ENCODE measurements at places on chromosomes 12 and 14.

DNA sequence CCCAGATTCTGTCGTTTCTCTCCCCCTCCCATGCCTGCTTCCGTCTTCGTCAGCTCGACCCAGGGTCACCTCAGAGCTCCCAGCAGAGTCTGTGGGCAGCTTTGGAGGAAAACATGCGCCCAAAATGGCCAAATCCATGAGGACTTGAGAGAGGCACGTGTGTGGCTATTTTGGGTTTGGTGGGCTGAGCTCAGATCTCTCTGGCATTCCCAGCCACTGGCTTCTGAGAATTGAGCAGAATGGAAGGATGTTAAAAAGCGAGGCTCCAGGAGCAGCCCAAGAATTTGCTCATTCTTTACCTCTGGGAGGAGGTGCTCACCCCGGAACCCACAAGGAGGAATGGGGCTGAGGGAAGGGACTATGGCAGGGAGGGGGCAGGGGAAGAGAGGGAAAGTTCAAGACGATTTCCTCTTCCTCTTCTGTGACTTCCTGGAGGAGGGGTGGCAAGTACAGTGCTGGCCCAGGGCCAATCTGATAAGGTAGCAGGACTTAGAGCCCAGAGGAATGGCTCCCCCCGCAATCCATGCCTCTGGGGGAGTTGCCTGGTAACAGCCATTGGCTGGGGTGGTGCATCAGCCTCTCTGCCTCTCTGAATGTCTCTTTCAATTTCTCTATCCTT lies 20.1 kb downstream of the TSPAN9 start:
- DNase-seq = peak; percentile 91

- peak; percentile 31 for DNase-seq
Observed at GRCh38 chr12:71664411-71665089, 449 bp downstream of the THAP2 start.

DNA sequence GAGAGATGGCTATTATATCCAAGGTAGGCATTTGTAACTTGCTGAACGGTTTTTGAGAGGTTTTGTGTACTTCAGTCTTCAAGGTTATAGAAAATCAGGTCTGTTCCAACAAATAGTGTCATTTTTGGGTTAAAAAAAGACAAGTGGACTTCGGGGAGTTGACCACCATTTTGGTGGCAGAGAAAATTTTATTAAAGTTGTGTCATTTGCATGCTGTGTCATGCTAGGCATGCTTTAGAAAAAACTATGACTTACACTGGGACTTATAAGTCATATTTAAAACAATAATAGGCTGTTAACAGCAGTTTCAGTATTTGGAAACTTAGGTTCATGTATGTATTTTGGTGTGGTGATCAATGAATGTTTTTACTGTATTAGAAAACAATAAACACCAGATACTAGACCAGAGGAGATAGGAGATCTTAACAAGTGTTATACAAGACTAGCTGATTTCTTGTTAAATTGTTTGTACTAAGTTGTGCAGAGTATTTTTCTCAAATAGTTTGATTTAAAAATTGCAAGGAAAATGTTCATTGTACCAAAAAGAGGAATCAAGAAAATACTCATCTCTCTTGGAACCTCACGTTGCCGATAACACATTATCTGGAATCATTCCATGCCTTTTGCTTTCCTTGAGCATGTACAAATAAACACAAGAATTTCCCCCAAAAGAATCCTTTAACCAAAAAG lies 1.4 kb downstream of the RAN start:
- peak; percentile 13 for DNase-seq

GRCh38 chr14:61668282-61668681 lies 27.0 kb upstream of the HIF1A start:
- no peak for DNase-seq

- no peak for DNase-seq
Observed at GRCh38 chr12:100672075-100672592, 98.7 kb downstream of the GAS2L3 start.

GRCh38 chr12:67697443-67697842 lies 48.9 kb downstream of the DYRK2 start:
- DNase-seq = peak; percentile 70

DNA sequence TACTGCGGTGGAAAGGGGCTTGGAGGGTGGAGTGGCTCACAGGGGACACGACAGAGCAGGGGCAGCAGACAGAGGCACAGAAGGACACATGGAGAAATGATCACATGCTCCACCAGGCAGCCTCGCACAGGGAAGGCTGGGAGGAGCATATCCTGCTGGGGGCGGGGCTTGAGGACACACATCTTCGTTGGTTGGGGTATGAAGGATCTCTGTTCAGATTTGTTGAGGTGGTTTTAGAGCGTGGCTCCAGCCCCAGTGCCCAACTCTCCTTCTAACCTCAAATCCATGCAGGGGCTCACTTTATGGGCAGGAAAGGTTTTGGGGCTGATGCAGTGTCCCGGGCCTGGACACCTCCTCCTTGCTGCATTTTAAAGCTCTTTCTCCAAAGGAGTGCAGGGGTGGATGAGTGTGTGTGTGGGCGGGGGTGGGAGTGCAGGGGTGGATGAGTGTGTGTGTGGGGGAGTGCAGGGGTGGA lies 733 bp upstream of the P3H3 start:
- peak; percentile 83 for DNase-seq

- DNase-seq = no peak
Observed at GRCh38 chr12:84508851-84509260, 403.7 kb downstream of the SLC6A15 start.

DNA sequence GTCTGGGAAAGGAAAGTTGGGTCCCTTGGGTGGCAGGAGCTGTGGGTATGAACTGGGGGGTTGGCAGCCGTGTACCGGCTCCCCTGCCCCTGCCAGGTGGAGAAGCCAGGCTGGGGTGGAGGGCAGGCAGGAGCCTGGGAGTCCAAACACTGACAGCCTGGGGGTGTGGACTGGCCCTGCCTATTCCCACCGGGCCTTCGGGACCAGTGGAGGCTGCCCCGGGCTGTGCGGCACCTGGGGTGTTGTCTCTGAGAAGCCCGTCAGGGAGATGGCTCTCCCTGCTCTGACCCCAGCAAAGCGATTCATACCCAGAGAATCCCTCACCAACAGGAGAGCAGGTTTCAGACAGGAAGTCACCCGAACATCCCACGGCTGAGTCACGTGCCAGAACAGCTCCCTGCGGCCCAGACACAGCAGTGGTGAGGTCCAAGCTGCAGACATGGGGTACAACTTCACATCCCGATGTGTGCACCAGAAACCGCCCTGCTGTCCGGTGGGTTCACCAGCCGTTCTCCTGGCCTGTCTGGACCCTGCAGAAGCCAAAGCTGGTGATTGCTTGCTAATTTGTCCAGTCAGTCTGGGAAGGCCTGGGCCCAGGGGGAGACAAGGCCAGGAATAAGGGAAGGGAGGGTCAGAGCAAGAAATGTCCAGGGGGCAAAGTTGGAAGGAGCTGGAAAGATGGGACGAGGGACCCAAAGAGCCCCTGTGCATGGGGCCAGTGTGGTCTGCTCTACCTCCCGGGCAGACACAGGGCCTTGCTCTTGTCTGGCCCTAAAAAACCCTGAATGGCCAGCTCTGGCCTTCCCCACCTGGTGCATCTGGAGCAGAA lies 2.1 kb upstream of the GPR132 start:
- DNase-seq = no peak

GRCh38 chr12:89873745-89874144 lies 165.1 kb upstream of the ATP2B1 start:
- peak; percentile 42 for DNase-seq

DNA sequence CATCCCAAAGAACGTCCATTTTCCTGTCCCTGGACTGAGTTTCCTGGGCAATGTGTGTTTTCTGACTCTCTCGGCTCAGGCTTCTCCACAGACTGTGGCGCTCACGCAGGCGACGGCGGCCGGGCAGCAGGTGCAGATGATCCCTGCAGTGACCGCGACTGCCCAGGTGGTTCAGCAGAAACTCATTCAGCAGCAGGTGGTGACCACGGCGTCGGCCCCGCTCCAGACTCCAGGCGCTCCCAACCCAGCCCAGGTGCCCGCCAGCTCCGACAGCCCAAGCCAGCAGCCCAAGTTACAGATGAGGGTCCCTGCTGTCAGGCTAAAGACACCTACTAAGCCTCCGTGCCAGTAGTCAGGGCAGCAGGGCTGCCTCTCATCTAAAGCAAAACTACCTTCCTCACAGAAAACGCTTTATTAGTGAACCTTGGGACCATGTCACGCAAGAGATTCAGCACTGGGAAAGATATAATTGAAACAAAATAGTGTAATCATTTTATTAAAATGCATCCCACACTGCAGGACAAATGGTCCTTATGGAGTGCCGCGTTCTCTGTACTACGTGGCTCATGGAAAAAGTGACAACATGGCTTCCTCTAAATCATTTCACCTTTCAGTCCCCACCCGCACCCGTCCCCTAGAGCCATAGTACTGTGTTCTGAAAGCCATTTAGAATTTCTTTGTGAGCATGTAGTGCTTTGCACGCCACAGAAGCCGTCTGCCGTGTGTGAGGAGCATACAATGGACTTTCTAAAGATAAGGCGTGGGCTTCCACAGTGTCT lies 66.6 kb downstream of the DDX51 start:
- no peak for DNase-seq

DNA sequence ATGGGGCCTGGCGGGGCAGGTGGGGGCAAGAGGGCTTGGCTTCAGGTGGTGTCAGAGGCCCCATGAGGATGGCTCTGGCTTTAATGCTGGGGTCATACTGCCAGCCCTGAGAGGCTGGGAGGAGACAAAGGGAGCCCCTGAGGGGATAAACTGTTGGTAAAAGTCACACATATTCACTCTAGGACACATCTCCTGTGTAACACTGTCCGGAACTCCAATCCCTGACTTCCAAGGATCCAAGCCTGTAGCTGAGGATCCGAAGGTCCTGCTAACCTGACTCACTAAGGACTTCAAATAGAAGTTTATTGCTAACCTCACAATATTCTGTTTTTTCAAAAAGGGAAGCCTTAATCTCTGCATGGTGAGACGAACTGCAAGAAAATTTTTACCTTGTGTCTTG lies 39.2 kb upstream of the GPR68 start:
- DNase-seq = no peak

- DNase-seq = no peak
Observed at GRCh38 chr14:21575661-21576060, 4.2 kb downstream of the OR10G3 start.

GRCh38 chr14:69879175-69880043 lies at the start of gene SMOC1:
Gene SMOC1 (plus strand): TSS chr14:69879416. CDS start chr14:69879679, 263 bp downstream.
- DNase-seq = peak; percentile 42

GRCh38 chr12:121974026-121974985 lies 47.4 kb upstream of the BCL7A start:
- no peak for DNase-seq

- no peak for DNase-seq
Observed at GRCh38 chr14:39641224-39641623, 209.0 kb upstream of the FBXO33 start.

- no peak for DNase-seq
Observed at GRCh38 chr12:118912697-118913270, 68.6 kb upstream of the SRRM4 start.

- DNase-seq = no peak
Observed at GRCh38 chr14:92387578-92387977, 64.6 kb downstream of the SLC24A4 start.

DNA sequence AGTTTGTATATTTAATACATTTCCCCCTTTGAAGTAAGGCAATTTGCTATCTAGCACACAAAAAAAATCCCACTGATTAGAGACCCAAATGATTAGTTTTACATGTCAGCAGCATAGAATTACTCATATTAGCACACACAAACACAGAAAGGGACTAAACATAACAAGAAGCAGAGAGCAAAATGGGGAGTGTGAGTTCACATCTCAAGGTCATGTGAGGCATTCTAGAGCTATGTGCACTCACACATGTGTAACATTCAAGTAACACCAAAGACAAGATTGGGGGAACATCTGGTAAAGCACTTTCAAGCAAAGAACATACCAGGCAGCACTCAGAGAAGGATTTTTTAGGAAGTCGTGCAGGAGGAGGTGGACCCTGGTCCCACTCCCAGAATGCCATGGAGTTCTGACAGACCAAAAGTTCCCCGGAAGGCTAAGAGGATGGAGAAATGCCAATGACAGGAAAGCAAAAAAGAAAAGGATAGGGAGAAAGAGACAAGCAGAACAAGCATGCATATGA lies 105.8 kb upstream of the SINHCAF start:
- DNase-seq = peak; percentile 24

DNA sequence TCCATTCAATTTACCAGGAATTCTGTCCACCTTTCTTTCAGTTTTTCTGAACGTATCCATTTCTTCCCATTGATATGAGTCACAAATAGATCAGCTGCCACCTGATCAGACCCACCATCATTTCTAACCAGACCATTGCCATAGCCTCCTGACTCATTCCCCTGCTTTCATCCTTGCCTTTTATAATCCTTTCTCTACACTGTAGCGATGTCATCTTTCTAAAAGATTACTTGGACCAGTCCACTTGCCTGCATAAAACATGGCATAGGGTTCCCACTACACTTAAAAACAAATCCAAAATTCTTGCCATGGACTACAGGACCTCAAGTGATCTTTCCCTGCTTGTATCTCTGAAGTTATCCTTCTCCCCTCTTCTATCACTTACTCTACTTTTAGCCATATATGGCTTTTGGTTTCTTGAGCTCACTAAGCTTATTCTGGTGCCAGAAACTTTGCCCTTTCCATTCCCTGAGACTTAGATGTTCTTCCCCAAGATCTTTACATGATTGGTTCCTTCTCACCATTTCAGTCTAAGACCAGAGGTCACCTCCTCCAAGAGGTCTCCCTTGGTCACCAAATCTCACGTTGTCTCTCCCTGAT lies 149.5 kb upstream of the KRR1 start:
- peak; percentile 94 for DNase-seq

- no peak for DNase-seq
Observed at GRCh38 chr14:47874350-47874749, 198.9 kb upstream of the MDGA2 start.

GRCh38 chr14:75280831-75281653 lies 2.4 kb downstream of the FOS start:
- peak; percentile 41 for DNase-seq

- DNase-seq = peak; percentile 84
Observed at GRCh38 chr12:105724641-105725040, 394.1 kb downstream of the C12orf75 start.

GRCh38 chr14:74301594-74302151 lies 1.1 kb downstream of the ABCD4 start:
- no peak for DNase-seq

GRCh38 chr12:127295630-127296029 lies 971.3 kb upstream of the TMEM132C start:
- DNase-seq = no peak

DNA sequence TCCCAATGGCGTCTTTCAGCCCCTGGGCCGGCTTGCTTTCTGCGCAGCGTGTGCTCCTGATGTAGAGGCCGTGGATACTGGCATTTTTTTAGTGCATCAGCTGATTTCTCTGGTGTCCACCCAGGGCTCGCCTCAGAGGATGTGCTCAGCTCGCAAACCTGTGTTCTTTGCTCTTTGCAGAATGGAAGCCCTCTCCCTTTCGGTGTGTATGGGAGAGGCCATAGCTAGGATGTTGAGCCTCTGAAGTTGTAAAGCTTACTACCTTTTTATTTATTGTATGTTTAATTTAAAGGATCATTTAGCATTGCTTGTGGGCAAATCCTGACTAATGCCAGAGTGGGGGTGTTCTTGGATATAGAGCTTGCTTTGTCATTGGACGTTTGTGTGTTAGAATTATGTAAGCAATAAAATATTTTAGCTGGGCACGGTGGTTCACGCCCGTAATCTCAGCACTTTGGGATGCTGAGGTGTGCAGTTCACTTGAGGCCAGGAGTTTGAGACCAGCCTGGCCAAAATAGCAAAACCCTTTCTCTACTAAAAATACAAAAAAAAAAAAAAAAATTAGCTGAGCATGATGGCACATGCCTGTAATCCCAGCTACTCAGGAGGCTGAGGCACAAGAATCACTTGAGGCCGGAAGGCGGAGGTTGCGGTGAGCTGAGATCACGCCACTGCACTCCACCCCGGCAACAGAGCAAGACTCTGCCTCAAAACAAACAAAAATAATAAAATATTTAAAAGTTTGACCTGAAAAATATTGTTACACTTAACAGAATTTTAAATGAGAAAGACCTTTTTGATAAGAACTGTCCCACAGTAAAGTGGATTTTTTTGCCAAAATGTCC lies 52.6 kb upstream of the MMP17 start:
- DNase-seq = peak; percentile 52

Data from fibroblast of lung (primary cell).